Fibroblast of skin of left biceps (primary cell): ENCODE measurements at places on chromosomes 1 and 21.
A peak's percentile ranks its signal among the peaks of the same experiment; 100 is the strongest.

DNA sequence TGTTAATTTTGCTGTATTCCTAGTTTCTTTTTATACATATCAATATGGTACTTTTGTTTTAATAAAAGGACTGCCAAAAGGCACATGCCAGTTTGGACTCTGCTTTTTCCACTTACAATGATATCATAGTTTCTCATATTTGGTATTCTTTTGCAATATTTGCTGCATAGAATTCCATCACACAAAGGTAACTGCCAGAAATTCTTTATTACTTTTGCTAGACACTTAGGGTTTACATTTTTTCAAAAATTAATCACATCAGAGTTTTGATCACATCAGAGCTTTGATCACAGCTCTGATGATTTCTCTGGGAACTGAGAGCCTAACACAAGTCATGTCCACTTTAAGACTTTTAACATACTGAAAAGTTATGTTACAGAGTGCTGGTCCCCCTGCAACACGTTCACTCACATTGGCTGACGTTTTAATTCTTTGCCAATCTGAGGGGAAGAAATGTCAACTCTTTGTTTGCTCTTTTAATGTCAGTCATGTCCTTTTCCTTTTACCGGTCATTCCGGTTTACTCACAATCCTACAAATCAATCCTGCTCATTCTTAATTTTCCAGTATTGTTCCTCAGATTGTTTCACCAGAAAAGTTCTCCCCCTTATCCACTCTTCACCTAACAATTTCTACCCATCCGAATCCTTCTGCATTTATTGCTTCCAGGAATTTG lies 1.1 kb upstream of the CD46 start:
- no peak for DNase-seq

- DNase-seq: no peak
Observed at GRCh38 chr1:117537291-117537920, 68.4 kb upstream of the TENT5C start.

- no peak for DNase-seq
Observed at GRCh38 chr1:970973-971730, 4.9 kb downstream of the PLEKHN1 start.

- no peak for DNase-seq
Observed at GRCh38 chr1:1988061-1988945, 15.3 kb downstream of the CFAP74 start.

DNA sequence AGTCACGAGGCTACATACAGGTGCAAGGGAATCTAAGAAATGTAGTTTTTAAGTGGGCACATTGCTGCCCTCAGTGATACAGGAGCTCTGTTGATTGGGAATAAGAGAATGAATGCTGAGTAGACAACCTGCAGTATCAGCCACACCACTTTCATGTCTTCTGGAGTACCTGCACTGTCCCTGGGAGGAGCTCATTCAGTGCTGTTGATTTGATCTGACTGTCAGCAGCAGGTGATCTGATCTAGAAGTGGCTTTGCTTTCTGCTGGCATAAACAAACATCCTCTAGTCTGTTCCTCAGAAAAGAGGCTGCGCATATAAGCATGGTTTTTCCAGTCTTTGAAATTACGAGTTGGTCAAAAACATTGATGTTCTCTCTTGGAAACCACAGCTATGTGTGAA lies 35.5 kb upstream of the LRRC52 start:
- DNase-seq: no peak

DNA sequence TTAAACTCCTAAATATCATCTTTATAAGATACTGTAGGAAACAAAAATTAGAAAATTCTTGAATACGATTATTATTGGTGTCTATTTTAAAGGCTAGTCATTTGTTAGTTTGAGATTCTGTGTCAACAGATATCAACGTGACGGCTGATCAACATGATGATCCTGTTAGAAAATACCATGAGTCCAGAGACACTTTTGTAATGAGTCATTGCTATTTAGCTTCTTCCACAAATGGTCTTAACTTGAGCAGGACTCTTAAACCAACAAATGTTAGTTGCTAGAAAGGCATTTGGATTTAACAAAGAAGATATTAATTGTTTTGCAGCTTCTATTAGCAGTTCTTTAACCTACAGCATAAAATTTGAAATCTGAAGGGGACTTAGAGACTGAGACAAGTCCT lies 131.2 kb downstream of the TGFB2 start:
- peak; percentile 66 for DNase-seq

DNA sequence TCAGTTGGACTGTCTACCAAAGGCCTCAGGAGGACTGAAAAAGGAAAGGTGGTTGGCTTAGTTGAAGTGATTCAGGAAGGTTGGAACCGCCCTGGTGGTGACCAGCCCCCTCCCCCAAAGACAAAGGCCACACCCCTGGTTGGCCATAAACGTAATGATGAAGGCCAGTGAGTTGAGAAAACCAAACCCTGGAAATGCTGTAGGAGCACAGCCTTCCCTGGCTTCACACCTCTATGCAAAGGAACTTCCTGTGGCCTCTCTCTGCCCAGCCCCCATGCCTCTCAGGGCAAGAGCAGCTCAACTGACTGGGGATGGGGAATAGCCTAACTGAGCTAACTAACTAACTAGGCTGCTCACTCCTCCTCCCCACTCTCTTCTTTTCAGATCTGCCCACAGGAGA lies 90.4 kb downstream of the NPHP4 start:
- no peak for DNase-seq

DNA sequence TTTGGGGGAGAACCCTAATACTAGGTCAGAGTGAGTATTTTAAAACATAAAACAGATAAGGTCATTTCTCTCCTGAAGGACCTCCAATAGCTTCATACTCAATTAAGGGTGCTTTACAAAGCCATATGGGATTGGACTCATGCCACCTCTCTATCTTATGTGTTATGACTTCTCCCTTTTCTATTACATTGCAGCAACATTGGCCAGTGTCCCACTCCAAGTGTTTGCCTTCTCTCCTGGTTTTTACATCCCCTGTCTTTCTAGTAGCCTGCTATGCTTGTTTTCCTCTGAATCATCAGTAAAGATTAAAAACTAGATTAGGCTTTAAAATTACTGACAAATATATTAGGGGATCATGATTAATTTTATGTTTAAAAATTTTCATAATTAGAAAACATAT lies 66.6 kb downstream of the SCMH1 start:
- no peak for DNase-seq

- DNase-seq: no peak
Observed at GRCh38 chr1:26909951-26910342, 3.8 kb downstream of the NR0B2 start.

GRCh38 chr1:35629051-35629450 lies 12.3 kb downstream of the PSMB2 start:
- DNase-seq: no peak

GRCh38 chr1:43564551-43565348 lies 34.1 kb downstream of the PTPRF start:
- no peak for DNase-seq

- DNase-seq: no peak
Observed at GRCh38 chr1:50697440-50698421, 262.3 kb downstream of the FAF1 start.

GRCh38 chr1:65310078-65310587 lies 790 bp downstream of the DNAJC6 start:
- DNase-seq: no peak

GRCh38 chr1:58887059-58887458 lies 103.2 kb upstream of the JUN start:
- DNase-seq: no peak

DNA sequence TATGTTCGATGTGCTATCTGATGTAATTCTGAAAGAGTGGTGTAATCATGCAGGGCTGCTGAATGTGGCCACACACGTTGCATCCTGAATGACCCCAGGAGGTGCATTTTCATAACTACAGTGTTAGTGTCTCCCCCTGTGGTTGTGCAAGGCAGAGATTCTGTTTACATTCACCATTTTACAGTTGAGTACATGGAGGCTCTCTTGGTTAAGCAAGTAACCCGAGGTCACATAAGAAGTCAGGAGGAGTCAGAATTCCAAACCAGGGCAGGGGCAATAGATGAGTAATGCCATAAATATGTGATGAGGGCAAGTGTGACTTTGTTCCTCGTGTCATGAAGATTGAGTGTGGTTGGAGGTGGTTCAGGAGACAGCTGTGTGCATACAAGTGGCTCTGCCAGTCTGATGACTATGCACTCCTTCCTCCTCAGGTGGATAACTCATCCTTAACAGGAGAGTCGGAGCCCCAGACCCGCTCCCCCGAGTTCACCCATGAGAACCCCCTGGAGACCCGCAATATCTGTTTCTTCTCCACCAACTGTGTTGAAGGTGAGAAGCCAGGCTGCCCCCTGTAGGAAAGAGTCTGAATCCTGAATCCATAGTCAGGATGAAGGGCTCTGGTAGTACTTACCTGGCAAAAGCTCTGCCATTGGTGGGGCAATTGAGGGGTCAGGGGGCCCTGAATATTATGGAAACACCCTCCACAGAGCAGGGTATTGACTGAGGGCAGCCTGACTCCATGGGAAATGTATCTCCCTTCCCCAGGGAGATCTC lies 9.3 kb downstream of the ATP1A2 start:
- DNase-seq: no peak

GRCh38 chr1:53465023-53465957 lies 6.1 kb downstream of the DMRTB1 start:
- DNase-seq: no peak

DNA sequence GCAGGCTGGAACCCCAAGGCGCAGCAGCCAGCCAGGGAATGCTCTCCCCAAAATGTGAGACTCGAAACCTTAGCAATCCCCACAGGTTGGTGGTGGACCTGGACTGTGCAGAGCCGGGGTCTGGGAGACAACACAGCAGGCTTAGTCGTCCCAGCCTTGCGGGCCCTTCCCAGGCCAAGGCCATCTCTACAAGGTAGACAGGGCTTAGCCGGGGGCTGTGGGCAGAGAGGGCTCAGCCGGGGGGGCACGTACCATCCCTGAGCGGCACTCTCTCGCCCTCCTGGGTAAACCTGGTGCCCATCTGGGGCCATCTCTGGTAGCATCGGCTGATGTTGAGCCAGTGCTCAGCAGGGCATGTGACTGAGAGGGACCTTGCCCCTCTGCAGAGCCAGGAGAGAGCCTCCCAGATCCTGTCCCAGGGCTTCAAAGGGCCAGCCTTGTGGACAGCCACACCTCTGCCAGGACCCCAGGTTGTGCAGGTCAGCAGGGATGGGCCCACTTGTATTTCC lies 2.2 kb upstream of the ACTRT2 start:
- DNase-seq: no peak

GRCh38 chr21:46543306-46543705 lies 61.6 kb downstream of the S100B start:
- no peak for DNase-seq

GRCh38 chr1:219472596-219472995 lies 140.3 kb downstream of the ZC3H11B start:
- no peak for DNase-seq
